ENCODE measurements at places on chromosomes 4 and X.
A peak's percentile ranks its signal among the peaks of the same experiment; 100 is the strongest.

GRCh38 chr4:26204249-26204825 lies 116.5 kb upstream of the RBPJ start:
- DNase-seq: peak; percentile 1

- no peak for DNase-seq
Observed at GRCh38 chr4:105758958-105759357, 50.4 kb downstream of the GSTCD start.

DNA sequence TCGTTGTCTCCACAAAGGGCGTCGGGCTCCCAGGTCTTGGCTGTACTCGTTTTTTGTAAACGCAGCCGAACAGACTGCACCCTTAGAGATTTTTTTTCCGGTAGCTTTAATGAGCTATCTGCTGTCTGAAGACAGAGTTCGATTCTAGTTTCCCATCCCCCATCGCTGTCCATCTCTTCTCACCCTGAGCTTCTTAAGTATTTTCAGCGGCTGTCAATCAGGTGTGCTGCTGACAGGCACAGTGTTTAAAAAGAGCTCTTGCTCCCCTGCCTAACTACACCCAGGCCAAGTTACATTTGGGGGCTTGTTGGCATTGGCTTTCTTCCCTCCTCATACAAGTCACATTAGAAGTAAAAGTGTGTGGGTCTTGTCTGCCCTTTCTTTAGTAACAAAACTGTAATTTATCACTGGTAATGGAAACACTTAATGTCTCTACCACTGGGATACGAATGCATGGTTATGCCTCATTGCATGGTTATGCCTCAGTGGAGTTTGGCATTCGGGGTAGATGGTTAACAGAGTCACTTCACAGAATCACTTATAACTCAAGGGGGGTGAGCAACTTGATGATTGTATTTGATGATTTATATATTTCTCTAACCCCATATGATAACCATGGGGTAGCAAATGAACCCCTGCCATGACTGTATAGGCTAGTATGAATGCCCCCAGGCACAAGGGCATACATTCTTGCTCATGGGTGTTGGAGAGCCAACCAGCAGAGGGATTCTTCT lies 1.4 kb upstream of the ARHGAP6 start:
- no peak for DNase-seq

- no peak for DNase-seq
Observed at GRCh38 chr4:137510557-137511265, 21.6 kb downstream of the PCDH18 start.

- no peak for DNase-seq
Observed at GRCh38 chrX:134898440-134898839, 92.4 kb upstream of the SMIM10 start.

- no peak for DNase-seq
Observed at GRCh38 chrX:119669424-119670037, 23.4 kb downstream of the SEPTIN6 start.

DNA sequence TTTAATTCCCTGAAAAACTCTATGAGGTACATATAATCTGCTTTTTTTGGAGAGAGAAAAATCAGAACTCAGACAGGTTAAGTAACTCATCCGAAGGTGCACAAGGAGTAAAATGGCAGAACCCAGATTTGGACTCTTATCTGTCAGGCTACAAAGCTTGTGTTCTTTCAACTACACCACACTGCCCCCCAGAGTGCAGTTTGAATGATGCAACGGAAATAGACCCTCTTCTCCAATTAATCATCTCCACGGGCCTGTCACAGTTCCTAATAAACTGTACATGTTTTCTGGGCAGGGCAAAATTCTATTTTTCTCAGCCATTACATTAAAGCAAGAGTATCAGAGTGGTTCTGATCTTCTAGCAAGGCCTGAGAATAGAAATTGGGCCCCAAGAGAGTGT lies 35.3 kb upstream of the DCX start:
- DNase-seq: no peak

- no peak for DNase-seq
Observed at GRCh38 chr4:124061413-124061812, 651.1 kb downstream of the ANKRD50 start.

GRCh38 chr4:151426513-151426912 lies 17.5 kb downstream of the FHIP1A start:
- DNase-seq: no peak

- no peak for DNase-seq
Observed at GRCh38 chr4:83858131-83858530, 322.2 kb downstream of the GPAT3 start.

DNA sequence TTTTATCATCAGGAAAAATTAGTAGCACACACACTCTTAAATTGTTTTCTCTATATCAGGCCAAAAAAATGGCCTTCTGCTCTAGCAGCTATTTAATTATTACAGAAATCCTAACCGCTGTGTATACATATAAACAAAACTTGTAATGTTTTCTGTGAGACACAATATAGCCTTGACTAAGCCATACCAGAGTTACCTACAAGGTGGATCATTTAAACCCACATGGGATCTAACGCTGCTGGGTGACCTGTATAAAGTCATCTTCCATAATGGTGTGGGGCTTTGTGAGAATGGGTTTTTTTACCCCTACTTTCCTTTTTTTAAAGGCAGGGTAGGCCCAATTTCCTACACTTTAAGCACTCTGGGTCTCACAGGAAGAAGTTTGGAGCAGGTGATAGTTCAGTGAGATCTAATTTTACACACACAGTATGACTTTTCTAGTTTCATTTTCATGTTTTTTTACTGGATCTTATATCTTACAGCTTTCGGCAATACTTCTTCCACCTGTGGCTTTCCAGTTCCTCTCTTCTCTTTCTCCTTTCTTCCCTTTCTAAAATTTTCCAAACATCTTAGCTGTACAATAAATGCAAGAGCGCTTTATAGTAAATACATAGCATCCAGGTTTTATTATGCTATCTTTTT lies 66.9 kb upstream of the MMAA start:
- DNase-seq: no peak
